ENCODE measurements at places on chromosomes 5 and 9. TPM values are rescaled to one million over a fixed set of nuclear protein-coding genes. Genes with fewer than 3 reads are reported as not detected.

The ZNF484 gene
- total RNA-seq = 13.0 TPM

The CD274 gene
- 42.6 TPM for total RNA-seq

The KIF4B gene
- 0.07 TPM for total RNA-seq

The ANKRD18A gene
- 5.0 TPM for total RNA-seq

The SH3GL2 gene
- total RNA-seq = not detected

The TMEM252 gene
- not detected for total RNA-seq

The FST gene
- not detected for total RNA-seq

The TSSK1B gene
- total RNA-seq = not detected

The TXNDC8 gene
- not detected for total RNA-seq

The SLC34A3 gene
- not detected for total RNA-seq

Data from T-helper 1 cell treated with Interleukin-12 subunit alpha and Interleukin-12 subunit beta and Interleukin-4 antibody, amounts not matched to agents 30 ng/mL and 1 ng/mL, for 36 hours (primary cell).